Erythroblast (primary cell): ENCODE measurements at places on chromosomes 7 and 10.

DNA sequence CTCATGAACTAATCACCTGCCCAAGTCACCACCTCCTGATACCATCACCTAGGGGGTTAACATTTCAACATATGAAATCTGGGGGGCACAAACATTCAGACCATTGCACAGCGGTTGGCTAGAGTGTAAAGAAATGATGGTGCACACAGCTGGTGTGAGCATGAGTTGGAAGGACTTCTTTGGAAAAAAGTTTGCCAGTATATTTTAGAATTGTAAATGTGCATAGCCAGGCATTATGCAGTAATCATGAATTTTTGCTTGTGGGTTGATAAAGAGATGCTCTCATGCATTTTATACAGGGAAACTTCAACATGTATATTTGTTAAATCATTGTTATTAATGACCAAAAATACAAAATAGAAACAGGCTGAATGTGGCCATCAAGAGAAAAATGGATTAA, 100.0 kb downstream of the VWC2 start:
- DNase-seq: no peak

GRCh38 chr7:1533547-1534329, 3.2 kb downstream of the MAFK start:
- DNase-seq: peak; percentile 86

DNA sequence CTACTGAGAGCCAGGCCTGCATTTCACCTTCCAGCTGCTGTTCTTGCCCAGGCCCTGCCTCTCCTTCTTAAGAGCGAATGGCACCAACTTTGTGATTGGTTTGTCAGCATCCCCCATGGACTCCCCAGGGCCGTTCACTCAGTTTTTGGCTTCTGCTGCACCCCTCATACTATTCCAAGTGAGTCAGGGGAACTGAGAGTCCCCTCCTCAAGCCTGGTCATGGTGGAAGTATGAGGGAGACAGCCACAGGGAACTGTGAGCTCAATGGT, 62.4 kb upstream of the ANTXRL start:
- DNase-seq: no peak

DNA sequence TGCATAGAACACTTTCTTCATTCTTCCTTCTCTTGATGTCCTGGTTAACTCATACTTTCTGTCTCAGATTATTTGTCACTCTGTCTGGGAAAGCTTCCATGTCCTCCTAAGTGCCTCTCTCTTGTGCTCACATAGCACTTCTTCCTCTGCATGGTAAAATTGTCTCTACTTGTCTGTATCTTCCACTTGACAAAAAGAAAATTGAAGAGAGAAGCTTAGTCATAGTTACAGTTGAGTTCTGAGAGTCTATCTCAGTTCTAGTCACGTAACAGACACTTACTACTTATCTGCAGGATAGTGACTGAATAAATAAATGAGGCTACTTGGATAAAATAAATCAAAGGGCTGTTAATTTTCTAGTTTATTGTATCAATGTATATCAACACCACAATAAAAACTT, 458.1 kb downstream of the HTR7 start:
- no peak for DNase-seq

- no peak for DNase-seq
Observed at GRCh38 chr10:103653581-103654037, 160.1 kb downstream of the NEURL1 start.

DNA sequence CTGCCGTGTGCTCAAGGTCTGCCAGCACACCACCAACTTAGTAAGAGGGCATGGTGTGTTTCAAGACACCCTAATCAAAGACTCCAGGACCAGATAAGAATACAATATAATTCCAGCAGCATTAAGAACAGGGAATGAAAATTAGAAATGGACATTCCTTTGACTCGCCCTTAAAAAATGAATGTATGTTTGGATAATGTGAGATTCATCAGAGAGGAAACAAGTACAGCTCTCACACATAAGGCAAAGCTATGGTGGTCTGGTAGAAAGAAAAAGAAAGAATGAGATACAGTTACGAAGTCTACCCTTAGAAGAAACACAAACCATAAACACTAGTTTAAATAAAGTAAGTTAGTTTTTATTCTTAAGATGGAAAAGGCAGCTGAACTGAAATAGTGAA, 174.8 kb upstream of the ANK3 start:
- no peak for DNase-seq

GRCh38 chr10:110571093-110571743, 3.7 kb downstream of the SMC3 start:
- DNase-seq: no peak

GRCh38 chr7:143901332-143901667, 676 bp downstream of the TCAF1 start:
- DNase-seq: no peak

DNA sequence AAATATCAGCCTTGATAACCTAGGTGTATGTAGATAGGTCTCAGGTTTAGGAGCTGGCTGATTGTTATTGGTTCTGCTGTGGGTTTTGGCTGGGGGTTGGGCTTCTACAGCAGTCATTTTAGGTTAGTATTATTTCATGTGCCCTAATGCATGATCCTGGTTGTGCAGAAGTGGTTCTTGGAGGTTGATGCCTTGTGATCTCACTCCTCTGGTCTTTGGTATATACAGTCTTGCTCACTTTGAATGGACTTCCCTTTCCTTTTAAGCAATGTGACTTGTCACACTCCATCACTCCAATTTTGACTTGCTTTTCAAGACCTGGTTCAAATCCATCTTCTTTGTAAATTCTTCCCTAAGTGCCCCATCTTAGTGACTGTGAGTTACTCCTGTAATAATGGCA, 188.9 kb downstream of the LRMDA start:
- DNase-seq: no peak

GRCh38 chr10:112201334-112201733, 17.8 kb upstream of the GPAM start:
- DNase-seq: no peak

GRCh38 chr10:74332398-74332797, 181.4 kb downstream of the ADK start:
- no peak for DNase-seq

DNA sequence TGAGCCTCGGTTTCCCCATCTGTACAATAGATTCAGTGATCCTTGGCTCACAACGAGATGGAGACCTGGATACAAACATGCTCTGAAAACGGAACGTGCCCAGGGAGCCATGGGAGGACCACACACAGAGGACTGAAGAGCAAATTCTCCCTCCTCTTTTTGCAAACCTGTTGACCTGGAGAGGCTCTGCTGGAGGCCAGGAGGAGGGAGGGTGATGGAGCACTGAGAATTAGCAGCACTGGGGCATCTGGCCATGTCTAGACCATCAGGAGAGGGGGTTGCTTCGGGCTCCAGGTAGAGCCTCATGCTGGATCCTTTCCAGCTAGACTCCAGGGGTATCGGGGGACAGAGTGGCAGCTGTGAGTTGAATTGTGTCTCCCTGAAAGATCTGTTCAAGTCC, 97.4 kb upstream of the GPR26 start:
- no peak for DNase-seq

GRCh38 chr7:82631998-82632397, 188.4 kb upstream of the CACNA2D1 start:
- no peak for DNase-seq

DNA sequence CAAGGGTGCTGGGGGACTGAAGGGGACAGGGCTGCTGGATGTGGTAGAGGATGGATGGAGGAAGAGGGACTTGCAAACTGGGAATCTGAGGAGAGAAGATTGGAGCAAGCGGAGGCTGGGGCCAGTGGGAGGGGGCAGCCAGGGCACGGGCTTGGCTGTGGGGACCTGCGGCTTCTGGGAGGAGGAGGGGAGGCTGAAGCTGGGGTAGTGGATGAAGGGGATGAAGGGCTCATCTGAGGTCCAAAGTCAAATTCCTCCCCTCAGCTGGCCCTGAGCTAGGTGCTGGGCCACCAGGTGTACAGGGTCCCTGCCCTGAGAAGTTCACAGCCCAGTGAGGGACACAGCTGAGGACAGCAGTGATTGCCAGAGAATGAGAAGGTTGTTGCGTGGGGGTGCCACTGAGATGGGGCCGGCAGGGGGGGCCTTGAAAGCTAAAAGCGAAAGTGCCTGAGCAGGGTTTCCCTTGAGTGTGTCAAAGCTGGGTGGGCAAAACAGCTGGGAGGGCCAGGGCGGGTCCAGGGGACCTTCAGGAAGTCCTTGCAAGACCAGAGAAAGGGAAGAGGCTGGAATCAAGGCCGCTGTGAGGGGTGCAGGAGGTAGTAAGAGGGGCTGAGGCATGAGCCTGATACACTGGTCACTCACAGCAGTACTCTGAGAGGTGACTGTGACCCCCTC, 75.2 kb downstream of the MYL10 start:
- no peak for DNase-seq

DNA sequence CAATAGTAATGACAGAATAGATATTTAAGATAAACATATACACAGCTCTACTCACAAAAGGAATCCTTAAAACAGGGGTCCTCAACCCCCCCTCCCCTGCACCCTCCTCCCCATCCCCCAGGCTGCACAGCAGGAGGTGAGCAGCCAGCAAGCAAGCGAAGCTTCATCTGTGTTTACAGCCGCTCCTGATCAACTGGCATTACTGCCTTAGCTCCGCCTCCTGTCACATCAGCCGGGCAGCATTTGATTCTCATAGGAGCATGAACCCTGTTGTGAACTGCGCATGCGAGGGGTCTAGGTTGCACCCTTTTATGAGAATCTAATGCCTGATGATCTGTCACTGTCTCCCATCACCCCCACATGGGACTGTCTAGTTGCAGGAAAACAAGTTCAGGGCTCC, 65.5 kb downstream of the SMURF1 start:
- no peak for DNase-seq

DNA sequence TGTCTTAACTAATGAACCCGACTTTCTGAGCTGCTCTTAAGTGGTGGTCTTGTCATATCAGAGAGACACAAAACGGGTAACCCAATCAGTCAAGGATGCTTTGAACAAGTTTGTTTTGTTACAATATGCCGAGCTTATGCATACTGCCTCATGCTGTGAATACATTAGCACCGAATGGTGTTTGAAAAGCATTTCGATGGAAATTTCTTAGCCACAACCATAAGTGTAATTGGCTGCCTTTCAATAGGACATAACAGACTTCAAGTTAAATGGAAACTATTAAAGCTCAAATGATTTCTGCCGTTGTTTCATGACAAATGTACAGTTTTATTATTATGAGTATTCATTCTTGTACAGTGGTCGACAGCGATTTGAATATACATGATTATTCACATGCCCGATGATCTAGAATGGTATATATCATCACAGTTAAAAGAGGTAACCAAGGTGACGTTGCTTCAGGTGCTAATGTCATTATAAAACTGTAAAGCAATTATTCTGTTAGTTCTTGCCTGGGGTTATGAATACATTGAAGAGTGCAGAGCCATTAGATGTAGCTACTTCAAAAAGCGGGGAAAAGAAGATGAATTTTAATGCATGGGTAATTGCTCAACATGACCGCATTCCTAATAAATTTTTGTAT, 118.8 kb downstream of the EBF3 start:
- no peak for DNase-seq

DNA sequence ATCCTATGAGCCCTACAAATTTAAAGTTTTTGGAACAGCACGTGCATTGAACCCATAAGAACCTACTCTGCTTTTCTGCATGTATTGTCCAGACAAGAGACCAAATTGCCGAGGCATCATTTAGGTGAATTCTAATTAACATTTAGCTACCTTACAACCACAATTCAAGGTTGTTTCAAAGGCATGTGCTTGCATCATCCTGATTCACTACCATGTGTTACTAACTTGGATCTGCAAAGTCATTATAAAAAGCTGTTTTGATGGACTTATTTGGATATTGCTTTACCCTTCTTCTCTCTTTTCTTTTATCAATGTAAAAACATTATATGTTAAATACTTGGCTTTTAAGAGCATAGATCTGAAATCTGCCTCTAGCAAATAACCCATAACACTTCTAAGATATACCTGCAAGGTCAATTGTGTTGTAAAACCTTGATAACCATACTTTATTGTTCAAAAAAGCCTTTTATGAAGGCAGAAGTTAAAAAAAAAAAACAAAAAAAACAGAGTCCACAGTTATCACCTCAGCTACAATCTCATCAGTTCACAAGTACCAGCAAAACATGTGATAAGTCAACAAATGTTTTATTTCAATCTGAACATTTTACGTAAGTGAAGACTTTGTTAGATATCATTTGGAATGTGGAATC, 51.9 kb downstream of the CFTR start:
- DNase-seq: no peak

DNA sequence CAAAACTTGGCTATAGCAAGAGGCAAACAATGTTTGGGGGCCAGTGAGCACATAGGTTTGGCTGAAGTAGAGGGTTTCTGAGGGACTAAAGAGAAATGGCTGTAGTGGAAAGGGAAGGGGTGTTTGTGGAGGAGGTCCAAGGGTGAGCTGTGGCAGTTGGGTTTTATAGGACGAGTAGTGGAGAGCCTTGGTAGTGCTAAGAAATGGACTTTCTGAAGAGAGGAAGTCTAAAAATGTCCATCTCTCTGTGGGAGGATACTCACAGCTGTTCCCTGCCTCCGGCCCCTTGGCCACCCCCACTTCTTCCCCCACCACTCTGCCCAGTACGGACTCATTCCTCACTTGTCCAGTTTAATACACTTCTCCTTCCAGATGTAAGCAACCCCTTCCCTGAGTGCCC, 64.3 kb downstream of the ZNF22 start:
- no peak for DNase-seq

DNA sequence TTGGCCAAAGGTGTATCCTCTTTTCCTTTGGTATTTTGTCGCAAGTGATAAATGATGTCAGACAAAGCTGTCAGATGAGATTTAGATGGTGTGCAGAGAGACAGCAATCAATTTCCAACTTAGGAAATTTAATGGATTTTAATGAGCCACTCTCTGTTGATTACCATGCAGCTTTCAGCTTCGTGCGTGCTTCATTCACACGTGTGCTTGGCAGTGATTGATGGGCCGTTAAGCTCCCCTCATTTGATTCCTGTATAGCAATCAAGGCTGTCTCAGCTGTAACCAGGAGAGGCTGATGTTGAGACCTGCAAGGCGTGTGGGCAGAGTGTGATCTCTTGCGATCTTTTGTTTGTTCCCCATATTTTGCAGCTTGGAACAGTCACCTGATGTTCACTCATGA, 439.6 kb downstream of the CALN1 start:
- no peak for DNase-seq

DNA sequence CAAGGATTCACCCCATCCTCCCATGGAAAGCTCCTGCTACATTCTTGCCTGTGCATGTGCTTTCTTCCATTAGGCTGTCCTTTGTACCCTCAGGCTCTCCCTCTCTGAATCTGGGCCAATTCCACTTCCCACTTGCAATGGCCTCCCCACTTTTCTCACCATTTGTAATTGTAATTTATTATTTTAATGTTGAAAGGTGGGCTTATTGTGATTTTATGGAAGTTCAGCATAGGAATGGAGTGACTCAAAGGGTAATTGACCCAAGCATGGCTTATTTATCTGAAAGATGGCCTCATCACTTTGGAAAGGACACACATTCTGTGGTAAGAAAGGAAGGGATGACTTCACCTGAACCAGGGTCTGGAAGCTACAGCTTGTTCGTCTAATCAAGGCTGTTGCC, 46.9 kb upstream of the ORC5 start:
- DNase-seq: no peak

- no peak for DNase-seq
Observed at GRCh38 chr7:8507566-8507965, 74.2 kb downstream of the NXPH1 start.

DNA sequence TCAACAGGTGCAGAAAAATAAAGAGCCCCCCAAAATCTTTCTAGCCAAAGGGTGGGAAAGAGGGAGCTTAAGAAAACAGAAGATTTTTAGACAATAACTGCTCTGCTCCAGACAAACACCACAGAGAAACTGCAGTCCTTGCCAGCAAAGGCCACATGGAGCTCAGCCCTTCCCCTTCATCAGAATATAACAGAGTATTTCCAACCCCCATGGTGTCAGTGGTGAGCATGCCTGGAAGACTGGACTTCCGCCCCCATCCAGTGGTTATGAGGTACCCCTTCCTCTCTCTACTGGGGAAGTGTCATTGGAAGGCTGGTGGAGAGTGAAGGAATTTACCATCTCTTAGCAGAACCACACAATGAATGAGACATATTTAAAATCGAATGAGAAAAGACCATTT, 1007.3 kb upstream of the CELF2 start:
- no peak for DNase-seq
